ENCODE measurements at places on chromosomes 3 and 15. TPM values are rescaled to one million over a fixed set of nuclear protein-coding genes. Genes with fewer than 3 reads are reported as not detected.

DNA sequence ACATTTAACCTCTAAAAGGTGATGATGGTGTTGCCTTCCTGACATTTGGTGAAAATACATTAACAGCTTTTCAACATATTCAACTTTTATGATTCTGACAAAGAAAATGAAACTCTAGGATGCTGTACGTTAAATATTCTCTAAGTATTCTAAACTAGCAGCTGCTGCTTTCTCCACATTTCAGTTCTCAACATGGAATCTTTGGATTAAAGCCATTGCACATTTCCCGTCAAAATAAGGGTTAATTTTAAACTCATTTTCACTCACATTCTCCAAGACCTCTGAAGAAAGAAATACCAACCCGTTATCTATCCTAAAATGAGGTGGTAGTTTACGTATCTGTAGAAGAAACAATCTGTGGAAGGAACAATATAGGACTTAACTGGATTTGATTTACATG, 655.7 kb upstream of the ARPP21 start:
- H3K27me3 ChIP-seq = no peaks in the 10 kb centered on the region
- no peaks in the 10 kb centered on the region for H3K4me1 ChIP-seq
- no peak for DNase-seq

The CRABP1 gene
- total RNA-seq = not detected

GRCh38 chr15:99630607-99631131, 64.9 kb downstream of the MEF2A start:
- no peak overlapping the region for H3K27ac ChIP-seq
- no peak overlapping the region for H3K4me3 ChIP-seq
- H3K4me1 ChIP-seq = peaks cover 63% of the 10 kb centered on the region
- no peaks in the 10 kb centered on the region for H3K27me3 ChIP-seq
- H3K36me3 ChIP-seq = no peaks in the 10 kb centered on the region

The CD86 gene
- 0.89 TPM for total RNA-seq

- no peak for DNase-seq
- no peaks in the 10 kb centered on the region for H3K36me3 ChIP-seq
- no peaks in the 10 kb centered on the region for H3K4me1 ChIP-seq
- H3K27me3 ChIP-seq = no peaks in the 10 kb centered on the region
- H3K27ac ChIP-seq = no peak overlapping the region
Measured at GRCh38 chr15:50880206-50880605, 28.3 kb upstream of the AP4E1 start.

GRCh38 chr3:140686948-140687347, 9.1 kb downstream of the TRIM42 start:
- H3K4me3 ChIP-seq = no peak overlapping the region
- no peaks in the 10 kb centered on the region for H3K27me3 ChIP-seq
- H3K4me1 ChIP-seq = no peaks in the 10 kb centered on the region
- no peak overlapping the region for H3K27ac ChIP-seq
- no peak for DNase-seq

DNA sequence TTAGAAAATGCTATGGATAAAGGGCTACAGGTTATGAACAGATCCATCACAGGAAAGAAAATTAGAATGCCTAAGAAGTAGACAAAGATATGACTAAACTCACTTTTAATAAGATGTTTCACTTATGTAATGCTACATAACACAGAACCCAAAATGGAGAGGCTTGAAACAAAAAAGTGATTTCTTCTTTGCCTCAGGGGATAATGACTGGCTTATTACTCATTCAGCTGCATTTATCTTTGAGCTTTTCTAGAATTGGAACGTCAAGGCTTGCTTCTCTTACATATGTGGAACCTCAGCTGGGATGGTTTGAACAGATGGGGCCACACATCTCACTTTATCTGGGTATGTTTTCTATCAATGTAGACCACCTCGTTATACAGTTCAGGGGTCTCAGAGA, 120.6 kb upstream of the EPHA3 start:
- no peaks in the 10 kb centered on the region for H3K27me3 ChIP-seq
- H3K4me3 ChIP-seq = no peak overlapping the region
- H3K27ac ChIP-seq = no peak overlapping the region
- DNase-seq = no peak

GRCh38 chr3:36923523-36923943, 21.3 kb downstream of the TRANK1 start:
- no peak for DNase-seq
- H3K36me3 ChIP-seq = peaks cover 2% of the 10 kb centered on the region
- H3K27ac ChIP-seq = no peak overlapping the region
- H3K4me1 ChIP-seq = peaks cover 30% of the 10 kb centered on the region
- no peaks in the 10 kb centered on the region for H3K27me3 ChIP-seq

DNA sequence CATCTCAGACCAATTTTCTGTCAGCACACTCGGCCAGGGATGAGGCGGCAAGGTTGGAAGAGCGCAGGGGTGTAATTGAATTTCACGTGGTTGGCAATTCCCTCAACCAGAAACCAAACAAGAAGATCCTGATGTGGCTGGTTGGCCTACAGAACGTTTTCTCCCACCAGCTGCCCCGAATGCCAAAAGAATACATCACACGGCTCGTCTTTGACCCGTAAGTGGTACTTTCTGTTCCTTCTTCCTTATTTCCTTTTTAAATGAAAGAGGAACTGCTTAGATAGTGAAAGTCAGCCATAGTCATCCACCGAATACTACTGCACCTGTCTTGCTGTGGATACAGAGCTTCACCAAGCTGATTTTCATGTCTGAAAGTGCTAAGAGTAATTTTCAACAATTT, 60.1 kb downstream of the SGO1 start:
- no peaks in the 10 kb centered on the region for H3K4me1 ChIP-seq
- no peaks in the 10 kb centered on the region for H3K36me3 ChIP-seq
- H3K27ac ChIP-seq = no peak overlapping the region
- no peak for DNase-seq

The RLBP1 gene
- not detected for total RNA-seq

- H3K36me3 ChIP-seq = peaks cover 63% of the 10 kb centered on the region
- H3K27me3 ChIP-seq = no peaks in the 10 kb centered on the region
- no peak overlapping the region for H3K4me3 ChIP-seq
- no peak for DNase-seq
- H3K27ac ChIP-seq = no peak overlapping the region
- H3K4me1 ChIP-seq = no peaks in the 10 kb centered on the region
Measured at GRCh38 chr3:134543113-134543512, 57.3 kb downstream of the CEP63 start.

- DNase-seq = no peak
- H3K4me3 ChIP-seq = no peak overlapping the region
- H3K4me1 ChIP-seq = no peaks in the 10 kb centered on the region
- H3K27ac ChIP-seq = no peak overlapping the region
- H3K27me3 ChIP-seq = no peaks in the 10 kb centered on the region
Measured at GRCh38 chr15:48984811-48985352, 21.2 kb upstream of the SHC4 start.

DNA sequence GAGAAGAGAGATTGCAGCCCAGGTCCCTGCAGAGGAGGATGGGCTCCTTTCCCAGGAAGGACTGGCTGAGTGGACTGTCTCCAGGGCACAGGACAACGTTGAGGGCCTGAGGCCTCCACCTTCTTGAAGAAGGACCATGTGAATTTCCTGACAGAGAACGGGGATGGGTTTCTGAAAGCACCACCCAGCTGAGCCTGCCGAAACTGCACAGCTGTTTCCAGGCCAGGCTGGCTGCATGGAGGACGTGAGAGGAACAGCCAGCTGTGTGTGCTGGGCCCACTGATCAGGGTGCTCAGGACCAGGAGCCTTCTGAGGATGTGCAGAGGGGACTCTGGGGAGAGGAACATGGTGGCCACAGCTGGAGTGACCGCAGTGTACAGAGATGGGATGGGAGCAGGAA, 39.2 kb downstream of the HMCES start:
- no peaks in the 10 kb centered on the region for H3K27me3 ChIP-seq
- H3K4me1 ChIP-seq = no peaks in the 10 kb centered on the region
- no peak overlapping the region for H3K4me3 ChIP-seq
